ENCODE measurements at places on chromosomes 3 and 15.

GRCh38 chr3:67617518-67617917 is 36.9 kb downstream of the SUCLG2 start:
- no peak for DNase-seq

DNA sequence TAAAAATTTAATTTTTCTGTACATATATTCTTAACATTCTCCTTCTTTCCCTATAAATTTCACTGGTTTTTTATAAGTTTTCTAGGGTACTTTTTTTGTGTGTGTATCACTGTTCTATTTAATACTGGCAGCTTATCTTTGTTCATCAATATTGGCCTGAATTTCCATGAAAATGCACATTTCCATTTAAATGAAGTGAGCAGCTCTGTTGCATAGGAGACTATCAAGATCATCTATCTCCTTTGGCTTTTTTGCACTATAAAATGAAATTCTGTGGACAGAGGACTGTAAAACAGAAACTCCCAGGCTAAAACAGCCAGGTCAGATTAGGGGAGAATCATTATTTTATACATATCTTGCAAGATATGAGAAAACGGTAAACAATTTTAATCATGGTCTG is 277.0 kb upstream of the ARL6 start:
- DNase-seq: no peak

DNA sequence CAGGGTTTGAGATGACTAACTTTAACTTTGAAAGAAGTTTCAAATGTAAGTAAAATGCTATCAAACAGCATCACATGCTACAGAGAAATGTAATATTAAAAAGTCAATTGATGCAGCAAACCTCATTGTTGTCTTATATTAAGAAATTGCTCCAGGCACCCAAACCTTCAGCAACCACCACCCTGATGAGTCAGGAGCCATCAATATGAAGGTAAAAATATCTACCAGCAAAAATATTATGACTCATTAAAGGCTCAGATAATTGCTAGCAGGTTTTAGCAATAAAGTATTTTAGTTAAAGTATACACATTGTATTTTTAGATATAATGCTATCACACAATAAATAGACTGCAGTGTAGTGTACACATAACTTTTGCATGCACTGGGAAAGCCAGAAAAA is 746.3 kb downstream of the ZPLD1 start:
- DNase-seq: no peak

DNA sequence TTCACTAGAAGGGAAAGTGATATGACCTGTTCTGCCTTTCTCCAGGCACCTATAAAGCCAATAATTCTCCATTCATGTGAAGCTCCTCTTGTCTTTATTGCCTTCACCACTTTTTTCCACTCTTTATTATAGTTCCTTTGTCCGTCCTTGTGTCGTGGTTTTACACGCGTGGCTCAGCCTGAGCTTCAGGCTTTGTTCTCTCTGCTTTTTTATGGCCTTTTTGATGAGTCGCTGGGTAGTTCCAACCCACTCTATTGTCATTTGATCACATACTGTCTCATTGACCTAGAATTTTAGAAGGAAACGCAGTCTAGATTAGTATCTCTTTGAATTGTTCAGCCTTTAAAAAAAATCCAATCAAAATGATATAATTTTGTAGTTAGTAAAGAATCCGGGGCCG is 403.2 kb downstream of the PTPRG start:
- no peak for DNase-seq

GRCh38 chr15:42511007-42511391 is 15.6 kb downstream of the SNAP23 start:
- DNase-seq: no peak

DNA sequence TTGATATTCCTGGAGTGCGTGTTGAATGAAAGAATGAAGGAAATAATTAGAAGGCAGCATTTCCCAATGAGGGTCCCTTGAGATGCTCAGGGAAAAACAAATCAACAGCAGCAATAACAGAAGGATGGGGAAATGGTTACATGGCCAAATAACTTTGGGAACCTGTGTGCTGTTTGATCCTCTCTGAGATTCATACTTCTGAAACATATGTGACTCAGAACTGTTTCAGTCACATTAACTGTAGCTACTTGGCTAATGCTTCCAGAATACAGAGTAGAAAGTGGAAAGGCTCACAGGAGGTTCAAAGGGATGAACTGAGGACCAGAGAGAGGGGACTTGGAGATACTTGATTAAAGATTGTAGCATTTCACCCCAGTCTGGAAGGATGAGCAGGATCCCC is 258.2 kb downstream of the SLCO3A1 start:
- DNase-seq: no peak

DNA sequence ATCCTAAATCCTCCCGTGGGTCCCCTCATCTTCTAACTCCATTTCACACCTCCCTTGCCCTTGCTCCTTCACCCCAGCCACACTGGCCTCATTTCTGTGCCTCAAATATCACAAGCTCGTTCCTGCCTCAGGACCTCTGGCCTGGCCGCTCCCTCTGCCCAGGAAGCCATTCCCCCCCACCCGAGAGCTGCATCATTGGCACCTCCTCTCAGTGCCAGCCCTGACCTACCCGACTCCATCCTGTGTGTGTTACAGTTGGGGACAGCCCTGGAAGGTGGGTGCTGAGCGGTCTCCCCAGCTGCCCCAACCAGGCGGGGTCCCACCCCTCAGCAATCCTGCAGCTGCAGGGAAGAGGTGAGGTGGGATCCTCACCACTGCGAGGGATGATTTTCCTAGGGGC is 14.5 kb downstream of the PLXND1 start:
- DNase-seq: no peak
